ENCODE measurements at places on chromosomes 5 and 9. TPM values are rescaled to one million over a fixed set of nuclear protein-coding genes. Genes with fewer than 3 reads are reported as not detected.
A peak's percentile ranks its signal among the peaks of the same experiment; 100 is the strongest.

DNA sequence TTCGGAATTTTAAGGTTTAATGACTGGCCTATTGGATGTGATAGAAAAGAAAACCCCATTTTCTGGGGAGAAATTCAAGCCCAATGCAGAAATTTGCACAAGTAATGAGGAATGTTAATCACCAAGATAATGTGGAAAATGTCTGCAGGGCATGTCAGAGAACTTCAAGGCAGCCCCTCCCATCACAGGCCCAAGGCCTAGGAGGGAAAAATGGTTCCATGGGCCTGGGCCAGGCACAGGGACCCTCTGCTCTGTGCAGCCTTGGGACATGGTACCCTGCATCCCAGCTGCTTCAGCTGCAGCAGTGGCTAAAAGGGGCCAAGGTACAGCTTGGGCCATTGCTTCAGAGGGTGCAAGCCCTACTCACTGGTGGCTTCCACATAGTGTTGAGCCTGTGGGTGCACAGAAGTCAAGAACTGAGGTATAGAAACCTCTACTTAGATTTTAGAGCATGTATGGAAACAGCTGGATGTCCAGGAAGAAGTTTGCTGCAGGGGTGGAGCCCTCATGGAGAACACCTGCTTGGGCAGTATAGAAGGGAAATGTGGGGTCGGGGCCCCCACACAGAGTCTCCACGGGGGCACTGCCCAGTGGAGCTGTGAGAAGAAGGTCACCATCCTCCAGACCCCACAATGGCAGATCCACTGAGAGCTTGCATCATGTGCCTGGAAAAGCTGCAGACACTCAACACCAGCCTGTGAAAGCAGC lies 12.2 kb downstream of the FBXO10 start:
- peaks cover 32% of the 10 kb centered on the region for H3K36me3 ChIP-seq
- peaks cover 10% of the 10 kb centered on the region for H3K4me1 ChIP-seq
- no peak overlapping the region for H3K27ac ChIP-seq
- peak overlapping the region; percentile 66 for H3K4me3 ChIP-seq

DNA sequence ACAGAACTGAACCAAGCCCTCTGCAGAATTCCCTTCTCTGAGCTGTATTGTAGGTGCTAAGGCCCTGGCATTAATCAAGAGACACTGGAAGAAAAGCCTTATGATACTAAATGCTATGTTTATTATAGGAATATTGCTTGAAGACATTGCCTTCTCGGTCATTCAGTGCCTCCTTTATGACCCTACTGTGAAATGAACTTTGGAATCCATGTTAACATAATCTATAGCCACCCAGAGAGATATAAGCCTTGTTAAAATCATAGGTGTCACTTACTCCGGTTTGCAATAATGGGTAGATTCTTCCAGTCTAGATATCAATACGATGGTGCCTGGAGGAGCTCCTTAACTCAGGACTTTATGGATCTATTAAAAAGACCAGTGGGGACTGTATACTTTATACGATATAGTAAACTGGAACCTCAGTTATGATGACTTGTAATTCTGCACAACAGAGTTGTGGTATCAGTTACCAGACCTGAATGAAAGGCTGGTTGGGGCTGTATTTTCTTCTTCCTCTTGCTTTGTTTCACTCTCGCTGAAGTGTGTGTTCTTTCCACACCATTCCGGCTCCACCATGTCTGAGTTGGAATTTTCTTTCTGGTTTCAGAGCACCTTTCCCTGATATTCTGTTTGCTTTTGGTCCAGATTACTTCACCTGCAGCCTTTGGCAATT lies 154.5 kb downstream of the DROSHA start:
- no peak for DNase-seq
- H3K36me3 ChIP-seq = no peaks in the 10 kb centered on the region
- H3K4me3 ChIP-seq = no peak overlapping the region
- H3K4me1 ChIP-seq = peaks cover 14% of the 10 kb centered on the region
- peaks cover 2% of the 10 kb centered on the region for H3K27me3 ChIP-seq

GRCh38 chr5:120516805-120517204 lies 52.7 kb downstream of the PRR16 start:
- H3K27me3 ChIP-seq = no peaks in the 10 kb centered on the region
- no peaks in the 10 kb centered on the region for H3K36me3 ChIP-seq
- no peak overlapping the region for H3K4me3 ChIP-seq
- H3K4me1 ChIP-seq = peaks cover 9% of the 10 kb centered on the region
- no peak overlapping the region for H3K27ac ChIP-seq
- no peak for DNase-seq

Gene SH3RF2
- total RNA-seq = 0.23 TPM

Measured in endothelial cell (in vitro differentiated cells).